GM23248 (cell line): ENCODE measurements at places on chromosomes 3 and 15. TPM values are rescaled to one million over a fixed set of nuclear protein-coding genes. Genes with fewer than 3 reads are reported as not detected.

ANKRD63 gene
- polyA plus RNA-seq = not detected in 2 replicates

GRCh38 chr3:46098319-46098761 is 71.1 kb upstream of the XCR1 start:
- peak; percentile 87 for DNase-seq

- peak; percentile 45 for DNase-seq
These were observed 67.2 kb downstream of the IL1RAP start for GRCh38 chr3:190581041-190581541.

GRCh38 chr3:71258116-71258515 is 325.4 kb downstream of the FOXP1 start:
- DNase-seq = peak; percentile 85

DNA sequence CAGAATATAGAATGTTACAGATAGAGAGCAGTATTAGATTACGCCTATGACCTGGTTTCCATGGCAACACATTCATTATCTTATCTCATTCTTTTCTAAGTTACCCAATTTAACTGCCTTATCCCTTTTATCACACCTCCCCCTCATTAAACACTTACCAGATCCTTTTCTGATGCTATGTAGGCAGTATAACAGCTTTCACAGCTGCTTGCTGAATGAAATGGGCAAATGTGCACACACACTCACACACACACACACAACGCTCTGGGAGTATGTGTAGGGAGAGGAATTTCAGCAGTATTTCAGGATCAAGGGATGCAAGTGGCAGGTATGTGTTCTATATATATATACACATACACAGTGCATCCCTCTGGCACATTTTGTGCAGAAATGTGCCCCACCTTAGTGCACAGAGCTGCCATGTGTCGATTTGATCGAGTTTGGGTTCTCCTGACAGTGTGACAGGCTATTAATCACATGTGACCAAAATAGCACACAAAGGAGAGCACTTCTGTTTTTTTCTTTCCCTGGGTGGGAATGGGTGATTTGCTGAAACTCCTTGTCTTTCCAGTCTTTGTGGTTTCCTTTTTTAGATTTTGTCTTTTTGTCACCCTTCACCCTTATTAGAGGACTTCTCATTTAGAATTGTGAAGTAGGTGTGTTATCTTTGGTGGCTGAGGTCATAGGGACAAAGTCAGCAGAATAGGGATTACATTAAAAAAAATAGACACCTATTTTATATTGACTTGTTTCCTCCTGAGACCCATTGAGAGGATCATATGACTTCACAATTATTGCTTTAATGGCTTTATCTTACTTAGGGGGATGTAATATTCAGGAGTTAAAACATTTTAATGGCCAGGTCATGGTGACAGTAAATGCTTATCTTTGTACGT is 553.7 kb downstream of the PDCD6IP start:
- DNase-seq = no peak

DNA sequence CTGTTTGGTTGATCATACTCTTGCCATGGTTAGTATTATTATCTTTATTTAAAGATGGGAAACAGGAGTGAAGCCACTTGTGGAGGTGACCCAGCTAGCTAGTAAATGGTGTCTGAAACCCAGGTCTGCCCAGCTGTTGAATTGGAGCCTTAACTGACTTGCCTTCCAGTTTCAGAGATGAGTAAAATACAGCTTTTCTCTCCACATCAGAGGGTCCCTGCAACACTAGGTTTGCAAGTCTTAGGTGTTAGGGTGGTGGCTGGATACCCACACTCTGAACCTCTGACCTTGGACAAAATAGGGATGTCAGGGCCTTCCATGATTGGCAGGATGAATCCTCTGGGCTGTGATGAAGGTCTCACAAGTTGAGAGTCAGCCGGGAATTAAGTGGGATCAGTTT is 4.1 kb downstream of the FLNB start:
- no peak for DNase-seq
